ENCODE measurements at places on chromosomes 5 and 9. TPM values are rescaled to one million over a fixed set of nuclear protein-coding genes. Genes with fewer than 3 reads are reported as not detected.
A peak's percentile ranks its signal among the peaks of the same experiment; 100 is the strongest.

- no peak for DNase-seq
Measured at GRCh38 chr5:149493316-149493715, 57.9 kb downstream of the CSNK1A1 start.

DNA sequence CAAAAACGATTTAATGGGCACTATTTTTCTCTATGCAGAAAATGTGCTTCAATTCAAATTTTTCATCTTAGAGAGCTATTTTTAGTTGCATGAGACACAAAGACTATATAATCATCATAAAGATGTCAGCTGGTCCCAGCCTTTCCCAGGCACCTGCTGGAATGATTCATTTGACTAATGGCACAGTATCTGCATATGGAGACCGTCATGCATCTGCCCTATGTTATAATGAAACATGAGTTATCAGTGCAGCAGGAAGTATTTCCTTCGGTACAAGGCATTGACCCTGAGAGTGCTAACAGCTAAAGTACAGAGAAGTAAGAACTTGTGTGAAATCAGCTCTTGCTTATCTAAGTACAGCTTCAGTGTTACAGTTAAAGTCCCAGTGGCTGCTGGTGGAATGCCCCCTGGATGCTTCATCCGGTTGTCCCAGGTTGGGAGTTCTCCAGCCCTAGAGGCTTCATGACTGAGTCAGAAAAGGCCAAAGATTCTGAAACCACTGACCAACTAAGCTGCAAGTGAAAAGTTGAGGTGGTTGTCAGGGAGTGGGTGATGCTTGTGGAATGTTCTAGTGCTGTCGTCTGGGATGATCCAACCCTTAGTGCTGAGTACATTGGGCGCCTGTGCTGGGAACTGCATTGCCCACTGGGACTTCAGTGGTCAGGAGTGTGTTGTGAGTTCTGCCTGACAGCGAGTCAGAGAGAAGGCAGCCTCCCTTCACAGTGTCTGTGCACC lies 57.2 kb downstream of the MTRR start:
- DNase-seq, result no peak

DNA sequence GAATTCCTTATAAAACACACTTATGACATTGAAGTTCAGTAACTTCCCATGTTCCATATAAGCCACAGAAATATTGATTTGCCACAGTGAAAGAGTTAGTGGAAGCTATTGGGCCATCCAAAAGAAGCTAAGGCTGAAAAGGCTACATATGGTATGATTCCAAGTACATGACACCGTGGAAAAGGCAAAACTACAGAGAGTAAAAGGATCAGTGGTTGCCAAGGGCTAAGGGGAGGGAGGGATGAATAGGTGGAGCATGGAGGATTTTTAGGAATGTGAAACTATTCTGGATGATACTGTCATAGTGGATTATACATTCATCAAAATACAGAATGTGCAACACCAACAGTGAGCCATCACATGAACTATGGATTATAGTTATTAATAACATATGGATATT lies 109.7 kb downstream of the F2RL2 start:
- DNase-seq, result no peak

GRCh38 chr5:143473481-143473880 lies 70.0 kb upstream of the NR3C1 start:
- no peak for DNase-seq

- DNase-seq, result no peak
Measured at GRCh38 chr5:169751490-169751889, 114.4 kb downstream of the DOCK2 start.

DNA sequence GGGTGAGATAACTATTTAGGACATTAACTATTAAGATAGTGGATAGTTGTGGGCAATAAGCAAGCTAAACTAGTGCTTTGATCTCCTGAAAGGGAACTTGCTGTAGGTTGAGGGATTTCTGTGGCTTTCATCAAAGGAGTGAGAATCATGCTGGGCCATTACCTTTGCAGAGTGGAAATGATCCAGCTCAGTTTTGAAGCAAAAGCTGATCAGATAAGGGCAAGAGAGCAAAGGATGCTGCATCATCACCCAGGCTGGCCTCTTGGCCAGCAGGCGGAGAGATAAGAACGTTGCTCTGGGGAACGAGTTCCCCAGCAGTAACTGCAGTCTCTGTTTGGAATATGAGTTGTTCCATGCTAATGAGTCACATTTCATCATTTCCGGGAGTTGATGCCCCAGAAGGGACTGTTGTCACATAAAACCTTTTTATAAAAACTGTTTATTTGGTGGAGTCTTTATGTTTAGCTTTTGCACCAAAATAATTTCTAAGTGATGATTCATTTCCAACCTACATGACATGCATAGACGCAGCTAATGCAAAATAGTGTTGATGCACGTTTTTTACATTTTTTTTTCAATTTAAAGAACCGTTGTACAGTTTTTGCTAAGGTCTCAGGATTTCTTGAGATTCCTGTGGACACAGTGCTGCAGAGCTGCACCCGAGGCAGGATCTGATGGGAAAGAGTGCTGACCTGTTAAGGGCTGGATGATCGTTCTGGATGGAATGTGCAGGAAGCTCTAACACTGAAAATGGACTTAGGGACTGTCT lies 99.3 kb downstream of the ACTBL2 start:
- DNase-seq, result peak; percentile 15

DNA sequence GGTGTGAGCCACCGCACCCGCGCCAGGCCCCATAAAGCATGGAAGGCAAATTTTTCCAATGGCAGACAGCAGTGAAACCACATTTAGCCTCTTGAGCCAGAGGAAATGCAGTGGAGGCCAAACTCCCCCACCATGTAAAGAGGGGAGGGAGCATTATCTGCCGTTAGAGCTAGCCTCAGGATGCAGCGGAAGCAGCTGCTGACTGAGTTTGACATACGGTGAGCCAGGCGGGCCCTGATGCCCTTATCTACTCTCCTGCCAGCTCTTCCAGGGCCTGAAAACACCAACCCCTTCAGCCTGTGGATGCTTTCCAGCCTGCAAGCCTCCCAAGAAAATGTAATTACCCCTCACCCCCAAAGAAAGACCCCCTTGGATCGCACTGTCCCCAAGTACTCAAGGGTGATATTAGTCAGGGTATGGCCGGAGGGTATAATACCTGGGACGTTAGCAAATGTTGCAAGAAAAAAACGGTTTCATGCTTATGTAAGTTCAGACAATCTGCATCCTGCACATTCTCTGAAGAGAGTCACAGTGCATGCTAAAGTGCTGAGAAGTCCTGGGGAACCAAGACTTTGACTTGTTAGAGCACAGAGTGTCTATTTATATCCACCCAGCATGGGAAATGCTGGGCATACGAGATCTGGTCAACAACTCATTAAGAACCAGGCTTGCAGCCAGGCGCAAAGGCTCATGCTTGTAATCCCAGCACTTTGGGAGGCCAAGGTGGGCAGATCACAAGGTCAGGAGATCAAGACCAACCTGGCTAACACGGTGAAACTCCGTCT lies 11.3 kb upstream of the GGTA1 start:
- no peak for DNase-seq

- DNase-seq, result no peak
Measured at GRCh38 chr5:57276353-57276752, 102.5 kb downstream of the GPBP1 start.

GRCh38 chr5:6221141-6221626 lies 157.2 kb downstream of the MED10 start:
- no peak for DNase-seq

DNA sequence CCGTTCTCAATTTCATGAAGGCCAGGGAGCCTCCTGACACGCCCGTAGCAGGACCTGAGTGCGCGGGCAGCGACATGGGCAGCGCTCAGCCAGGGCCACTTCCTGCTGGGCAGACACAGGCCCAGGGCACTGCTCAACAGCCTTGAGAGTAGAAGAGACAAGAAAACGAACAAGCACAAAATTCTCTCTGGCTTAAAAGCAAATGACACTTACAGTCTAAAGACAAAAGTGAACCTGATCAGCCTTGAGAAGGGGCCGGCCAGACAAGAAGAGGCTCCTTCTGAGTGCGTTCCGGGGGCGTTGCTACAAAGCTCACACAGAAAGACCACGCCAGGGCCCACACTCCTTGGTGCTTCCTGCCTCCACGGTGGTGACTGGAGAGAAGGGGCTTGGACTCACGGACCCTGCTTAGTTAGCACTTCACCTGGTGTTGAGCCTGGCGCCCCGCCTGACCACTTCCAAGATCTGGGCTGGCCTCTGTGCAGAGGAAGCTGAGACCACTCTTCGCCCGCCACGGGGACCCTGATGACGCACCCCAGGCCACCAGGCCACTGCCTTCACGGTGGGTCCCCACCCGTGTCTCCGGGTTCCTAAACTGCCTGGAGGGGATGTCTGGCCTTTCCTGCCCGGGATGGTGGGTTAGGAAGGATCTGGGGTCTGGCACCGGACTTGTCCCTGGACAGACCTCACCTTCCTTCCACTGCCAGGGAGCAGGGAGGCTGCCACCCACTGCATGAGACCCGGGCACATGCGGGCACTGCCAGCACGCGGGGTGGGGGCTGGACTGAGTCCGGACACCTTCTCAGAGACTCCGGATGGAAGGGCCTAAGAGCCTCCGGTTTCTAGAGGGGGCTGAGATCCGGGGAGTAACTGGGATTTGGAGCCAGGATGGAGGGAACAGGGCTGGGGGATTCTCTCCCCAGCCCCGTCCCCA lies 1.3 kb downstream of the SLC12A7 start:
- no peak for DNase-seq

DNA sequence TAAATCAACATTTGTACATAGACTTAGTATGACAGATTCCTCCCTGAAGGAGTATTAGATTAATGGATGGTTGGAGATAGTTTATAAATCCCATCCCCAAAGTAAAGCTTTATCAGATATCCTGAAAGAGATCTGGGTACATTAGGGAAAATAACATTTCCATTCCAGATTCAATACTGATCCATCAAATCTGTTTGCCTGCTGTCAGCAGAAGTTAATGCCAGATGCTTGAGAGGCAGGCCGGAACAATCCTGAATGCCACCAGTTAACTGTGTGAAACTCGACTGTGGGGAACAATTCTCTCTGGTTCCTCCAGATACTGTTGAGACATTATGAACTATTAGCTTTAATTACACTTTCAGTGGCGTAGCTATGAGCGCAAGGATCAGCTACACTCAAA lies 1166.8 kb downstream of the MAT2B start:
- DNase-seq, result no peak

- no peak for DNase-seq
Measured at GRCh38 chr9:134410835-134411217, 84.6 kb downstream of the RXRA start.

- DNase-seq, result no peak
Measured at GRCh38 chr5:174972291-174972690, 247.9 kb downstream of the MSX2 start.

DNA sequence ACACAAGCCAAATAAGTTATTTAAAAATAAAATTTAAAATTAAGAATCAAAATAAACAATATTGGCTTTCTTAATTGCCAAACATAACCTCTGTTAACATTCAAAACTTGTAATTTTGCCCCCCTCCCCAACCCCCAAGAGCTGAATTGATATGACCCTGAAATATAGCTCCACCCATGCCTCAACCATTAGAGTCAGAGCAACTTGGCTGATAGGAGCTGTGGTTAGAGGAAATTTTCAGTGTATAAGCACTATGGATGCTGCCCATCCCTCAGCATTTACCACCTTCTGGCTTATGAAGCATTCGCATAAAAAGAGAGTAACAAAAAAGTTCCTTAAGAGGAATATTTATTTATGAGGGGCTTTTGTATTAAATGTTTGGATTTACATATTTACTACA lies 6.1 kb downstream of the POC5 start:
- no peak for DNase-seq

DNA sequence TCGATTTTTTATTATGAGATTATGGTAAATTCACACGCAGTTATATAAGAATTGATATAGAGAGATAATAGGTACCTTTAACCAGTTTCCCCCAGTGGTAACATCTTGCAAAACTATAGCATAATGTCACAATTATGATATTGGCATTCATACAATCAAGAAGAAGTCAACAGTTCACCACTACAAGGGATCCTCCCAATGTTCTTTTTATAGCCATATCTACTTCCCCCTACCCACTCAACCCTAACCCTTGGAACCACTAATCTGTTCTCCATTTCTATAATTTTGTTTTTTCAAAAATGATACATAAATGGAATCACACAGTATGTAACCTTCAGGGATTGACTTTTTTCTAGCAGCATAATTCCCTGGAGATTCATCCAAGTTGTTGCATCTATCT lies 9.8 kb downstream of the ACTL7B start:
- no peak for DNase-seq

GRCh38 chr9:1869843-1870242 lies 145.3 kb upstream of the SMARCA2 start:
- DNase-seq, result no peak

DNA sequence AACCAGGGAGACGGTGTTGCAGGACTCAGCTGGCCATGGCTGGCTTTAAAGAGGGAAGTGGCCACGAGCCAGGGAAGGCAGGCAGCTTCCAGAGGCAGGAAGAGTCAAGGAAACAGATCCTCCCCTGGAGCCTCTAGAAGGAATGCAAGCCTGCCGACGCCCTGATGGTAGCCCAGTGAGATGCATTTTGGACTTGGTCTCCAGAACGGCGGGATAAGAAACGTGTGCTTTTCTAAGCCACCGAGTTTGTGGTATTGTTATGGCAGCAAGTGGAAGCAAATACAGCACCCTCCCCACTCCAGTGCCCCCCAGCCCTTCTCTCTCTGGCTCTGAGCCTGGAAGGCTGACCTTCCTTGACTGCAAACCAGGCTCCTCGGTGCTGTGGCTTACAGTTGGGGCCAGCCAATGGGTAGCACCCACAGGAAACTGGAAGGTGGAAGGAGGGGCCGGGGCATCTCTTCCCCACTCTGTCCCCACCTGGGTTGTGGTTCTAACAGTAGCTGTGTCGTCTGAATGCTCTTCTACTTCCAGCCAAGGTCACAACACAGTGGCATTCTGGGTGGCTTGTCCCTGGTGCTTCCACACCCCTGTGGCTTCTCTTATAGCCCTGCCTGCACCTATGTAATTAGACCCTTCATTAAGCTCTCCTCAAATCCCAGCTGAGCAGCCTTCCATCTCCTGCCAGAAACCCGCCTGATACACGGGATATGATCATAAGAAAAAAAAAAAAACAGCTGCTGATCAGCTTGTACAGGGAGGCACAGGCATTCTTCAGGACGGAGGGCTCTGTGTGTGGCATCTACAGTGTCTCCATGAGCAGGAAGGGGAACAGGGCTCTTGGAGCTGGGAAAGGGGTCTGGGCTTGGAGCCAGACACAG lies 29.9 kb upstream of the UNC5A start:
- no peak for DNase-seq

GRCh38 chr5:133247151-133247709 lies 195.4 kb downstream of the HSPA4 start:
- DNase-seq, result no peak

- no peak for DNase-seq
Measured at GRCh38 chr9:88425538-88425950, 37.3 kb downstream of the SPIN1 start.

GRCh38 chr5:36664766-36665165 lies 58.4 kb downstream of the SLC1A3 start:
- DNase-seq, result no peak

- DNase-seq, result no peak
Measured at GRCh38 chr5:74954919-74955318, 88.7 kb upstream of the FAM169A start.

Gene PCDHB11
- total RNA-seq, result 6.0 TPM

Gene HCN1
- 0.21 TPM for total RNA-seq

Gene CSF1R
- 98.6 TPM for total RNA-seq

Gene BHMT2
- total RNA-seq, result 16.1 TPM

Gene OTP
- not detected for total RNA-seq

Gene CACNA1B
- 0.14 TPM for total RNA-seq

Gene IL5
- not detected for total RNA-seq
